Adrenal gland (tissue), 19 donors: ENCODE measurements at places on chromosomes 13 and 19. TPM values are rescaled to one million over a fixed set of nuclear protein-coding genes. Genes with fewer than 3 reads are reported as not detected.

Gene PRR22
- 11.6 TPM for polyA plus RNA-seq

DNA sequence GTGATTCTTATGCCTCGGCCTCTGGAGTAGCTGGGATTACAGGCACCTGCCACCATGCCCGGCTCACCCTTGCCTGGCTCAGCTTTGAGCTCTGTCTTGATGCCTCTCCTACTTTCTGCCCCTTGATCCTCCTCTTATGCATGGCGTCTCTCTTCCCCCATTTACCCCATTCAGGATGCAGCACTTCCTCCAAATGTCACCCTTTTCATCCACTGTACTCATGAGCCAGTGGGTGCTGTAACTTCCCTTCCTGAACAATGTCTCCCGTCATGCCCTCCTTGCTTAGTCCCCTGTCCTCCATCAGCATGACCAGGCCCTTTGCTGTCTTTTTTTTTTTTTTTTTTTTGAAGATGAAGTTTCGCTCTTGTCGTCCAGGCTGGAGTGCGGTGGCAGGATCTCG, 3.4 kb upstream of the SIGLEC9 start:
- no peak overlapping the region for H3K4me3 ChIP-seq
- DNase-seq, result no peak
- no peaks in the 10 kb centered on the region for H3K36me3 ChIP-seq
- H3K4me1 ChIP-seq, result no peaks in the 10 kb centered on the region
- no peaks in the 10 kb centered on the region for H3K27me3 ChIP-seq
- H3K27ac ChIP-seq, result no peak overlapping the region

DNA sequence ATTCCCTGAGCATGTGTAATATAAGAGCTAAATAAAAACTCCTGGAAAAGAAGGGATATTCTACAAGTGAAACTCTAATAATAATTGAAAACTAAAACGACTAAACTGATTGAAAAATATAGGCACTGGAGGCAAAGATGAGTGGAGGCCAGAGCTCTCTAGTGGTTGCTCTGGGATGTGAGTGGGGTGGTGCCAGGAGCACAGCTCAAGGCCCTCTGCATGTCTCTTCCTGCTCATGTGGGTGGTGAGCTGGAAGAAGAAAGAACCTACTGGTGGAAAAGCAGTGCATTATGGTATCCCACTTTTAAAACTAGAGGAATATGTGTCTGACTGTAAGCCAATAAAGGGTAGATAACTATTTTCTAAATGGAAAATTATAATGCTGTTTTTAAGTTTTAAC, 15.8 kb upstream of the ARHGEF7 start:
- no peak overlapping the region for H3K27ac ChIP-seq
- no peak overlapping the region for H3K4me3 ChIP-seq
- H3K36me3 ChIP-seq, result no peaks in the 10 kb centered on the region
- H3K4me1 ChIP-seq, result no peaks in the 10 kb centered on the region
- DNase-seq, result no peak

DNA sequence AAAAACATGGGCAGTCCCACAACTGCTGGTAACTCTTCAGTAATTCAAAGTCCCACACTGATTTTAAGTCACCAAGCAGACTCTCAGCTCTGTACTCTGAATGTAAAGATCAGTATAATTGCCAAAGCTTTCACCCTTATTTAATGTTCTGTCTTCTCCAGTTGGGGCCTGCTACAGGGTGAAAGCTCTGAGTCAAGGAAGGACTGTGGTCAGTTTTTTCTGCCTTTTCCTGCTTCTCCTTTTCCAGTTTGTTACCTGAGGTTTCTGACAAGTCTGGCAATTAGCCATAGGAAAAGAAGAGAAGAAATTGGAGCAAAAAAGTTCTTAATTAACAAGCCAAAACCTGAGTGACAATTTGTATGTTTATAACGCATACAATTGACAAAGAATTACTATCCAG, 279.3 kb downstream of the RBM26 start:
- H3K27me3 ChIP-seq, result no peaks in the 10 kb centered on the region
- H3K36me3 ChIP-seq, result no peaks in the 10 kb centered on the region
- no peaks in the 10 kb centered on the region for H3K4me1 ChIP-seq
- no peak for DNase-seq
- no peak overlapping the region for H3K27ac ChIP-seq
- H3K4me3 ChIP-seq, result no peak overlapping the region

- no peaks in the 10 kb centered on the region for H3K36me3 ChIP-seq
- no peak for DNase-seq
- no peak overlapping the region for H3K4me3 ChIP-seq
- no peaks in the 10 kb centered on the region for H3K4me1 ChIP-seq
- H3K27me3 ChIP-seq, result no peaks in the 10 kb centered on the region
These were observed 93.2 kb upstream of the CSNK1A1L start for GRCh38 chr13:37198629-37199028.
